Astrocyte of the cerebellum (primary cell): ENCODE measurements at places on chromosomes 13 and 19.

DNA sequence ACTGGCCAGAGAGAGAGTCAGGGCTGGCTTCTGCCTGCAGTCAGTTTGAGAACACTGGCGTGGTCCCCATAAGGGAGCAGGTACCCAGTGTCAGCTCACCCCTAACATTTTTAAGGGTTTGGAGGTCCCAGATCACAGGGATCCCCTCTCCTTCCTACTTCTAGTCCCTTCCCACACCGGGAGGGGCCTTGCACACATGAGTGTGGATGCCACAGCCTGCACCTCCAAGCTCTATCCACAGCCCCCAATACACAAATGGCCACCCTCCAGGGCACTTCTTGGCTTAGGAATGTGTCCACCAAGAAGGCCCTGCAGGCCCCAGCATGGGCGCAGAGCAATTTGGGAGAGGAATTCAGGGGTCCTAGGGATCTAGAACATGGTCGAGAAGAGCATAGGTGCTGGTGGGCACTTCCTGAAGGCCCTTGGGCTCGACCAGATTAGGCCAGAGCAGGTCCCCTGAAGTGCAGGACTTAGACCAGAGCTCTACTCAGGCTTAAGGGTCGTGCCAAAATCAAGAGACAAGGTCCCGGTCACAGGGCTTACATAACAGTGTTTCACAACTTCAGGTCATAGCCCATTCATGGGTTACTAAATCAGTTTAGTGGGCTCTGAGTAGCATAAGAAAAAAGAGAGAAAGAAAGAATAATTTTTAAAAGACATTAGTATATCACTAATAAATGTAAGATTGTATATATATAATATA, 16.0 kb downstream of the FXYD5 start:
- DNase-seq = no peak

DNA sequence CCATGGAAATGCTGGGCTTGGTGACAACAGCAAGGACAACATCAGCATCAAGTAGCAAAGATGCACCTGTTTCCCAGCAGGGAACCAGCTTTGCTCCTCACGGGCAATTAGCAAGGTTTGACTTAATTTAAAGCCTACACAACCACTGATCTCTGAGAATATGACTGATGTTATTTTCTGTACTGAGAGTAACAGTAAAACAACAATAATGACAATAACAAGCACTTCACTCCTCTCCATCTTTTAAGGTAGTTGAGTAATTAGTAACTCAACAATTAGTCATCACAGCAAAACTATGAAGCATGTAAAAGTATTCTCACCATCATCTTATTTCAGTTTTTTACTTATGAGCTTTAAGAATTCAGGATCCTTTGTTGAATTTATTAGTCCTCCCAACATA, 37.3 kb downstream of the ENOX1 start:
- DNase-seq = no peak

GRCh38 chr13:21039097-21039800, 22.1 kb downstream of the LATS2 start:
- no peak for DNase-seq

GRCh38 chr13:24199016-24199415, 38.5 kb downstream of the SPATA13 start:
- no peak for DNase-seq

GRCh38 chr19:48487948-48488347, 18.8 kb downstream of the CYTH2 start:
- DNase-seq = no peak

DNA sequence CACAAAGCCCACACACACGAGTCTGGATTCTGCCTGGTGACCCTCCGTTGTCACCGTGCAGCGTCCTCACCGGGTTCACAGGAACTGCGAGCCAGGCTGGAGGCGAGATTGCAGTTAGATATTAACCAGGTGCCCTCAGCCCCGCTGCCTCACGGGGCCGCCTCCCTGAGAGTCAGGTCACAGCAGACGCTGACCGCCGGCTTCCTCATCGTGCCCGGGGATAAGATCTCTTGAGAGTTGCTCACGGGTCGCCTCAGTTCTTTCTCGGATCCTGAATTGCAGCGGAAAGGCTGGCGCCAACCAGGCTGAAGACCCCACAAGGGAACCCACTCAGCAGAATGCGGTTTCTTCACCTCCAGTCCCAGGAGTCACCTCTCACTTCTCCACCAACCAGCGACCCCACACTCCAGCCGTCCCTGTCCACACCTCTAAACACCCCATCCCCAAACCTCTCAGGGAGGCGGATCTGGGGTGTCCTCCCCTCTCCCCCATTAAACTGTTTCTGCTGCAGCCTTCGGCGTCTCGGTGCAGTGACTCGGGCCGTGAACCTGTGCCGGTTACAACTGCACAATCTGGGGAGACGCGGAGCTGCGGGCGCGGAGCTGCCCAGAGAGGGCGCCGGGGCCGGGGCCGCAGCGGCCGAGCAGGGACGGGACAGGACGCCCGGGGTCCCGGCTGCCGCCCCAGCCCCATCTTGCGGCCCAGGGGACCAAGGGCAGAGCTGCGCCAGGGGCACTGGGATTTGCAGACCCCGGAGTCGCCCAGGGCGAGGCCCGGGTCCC, 591 bp downstream of the ZNF823 start:
- no peak for DNase-seq

- DNase-seq = no peak
These were observed 15.9 kb upstream of the SLC35E1 start for GRCh38 chr19:16587833-16588823.

DNA sequence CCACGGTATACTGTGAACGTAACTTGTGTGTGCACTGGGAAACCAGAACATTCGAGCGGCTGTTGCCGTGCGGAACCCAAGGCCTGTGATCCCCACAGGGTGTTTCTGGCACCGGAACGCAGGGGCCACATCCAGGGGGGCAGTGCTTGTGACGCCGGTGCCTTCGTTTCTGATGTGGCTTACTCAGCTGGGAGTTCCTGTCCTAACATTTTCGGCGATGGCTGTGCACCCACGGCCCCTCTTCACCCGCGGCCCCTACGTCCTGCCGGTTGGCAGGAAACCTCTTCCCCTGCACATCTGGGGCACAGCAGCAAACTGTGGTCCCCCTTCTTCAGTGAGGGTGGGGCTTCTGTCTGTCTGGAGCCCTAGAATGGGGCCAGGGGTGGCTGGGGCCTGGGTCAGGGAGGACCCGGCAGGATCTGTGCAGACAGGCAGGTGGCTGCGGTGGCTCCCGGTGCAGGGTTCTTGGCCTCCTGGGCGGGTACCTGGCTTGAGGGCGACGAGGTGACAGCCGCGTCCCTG, 26.2 kb downstream of the CSNK1G2 start:
- DNase-seq = no peak

DNA sequence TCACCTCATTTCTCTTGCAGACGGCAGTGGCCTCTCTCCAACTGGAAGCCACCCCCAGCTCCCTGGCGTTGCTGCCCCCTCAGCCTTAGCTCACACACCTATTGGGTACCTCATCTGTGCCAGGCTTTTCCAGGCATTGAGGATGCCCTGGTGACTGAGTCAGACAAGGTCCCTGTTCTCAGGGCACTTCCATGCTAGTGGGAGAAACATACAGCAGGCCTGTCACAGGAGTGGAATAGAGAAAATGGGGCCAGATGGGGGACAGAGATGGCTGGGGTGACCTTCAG, 33.9 kb downstream of the CAPN12 start:
- DNase-seq = no peak

DNA sequence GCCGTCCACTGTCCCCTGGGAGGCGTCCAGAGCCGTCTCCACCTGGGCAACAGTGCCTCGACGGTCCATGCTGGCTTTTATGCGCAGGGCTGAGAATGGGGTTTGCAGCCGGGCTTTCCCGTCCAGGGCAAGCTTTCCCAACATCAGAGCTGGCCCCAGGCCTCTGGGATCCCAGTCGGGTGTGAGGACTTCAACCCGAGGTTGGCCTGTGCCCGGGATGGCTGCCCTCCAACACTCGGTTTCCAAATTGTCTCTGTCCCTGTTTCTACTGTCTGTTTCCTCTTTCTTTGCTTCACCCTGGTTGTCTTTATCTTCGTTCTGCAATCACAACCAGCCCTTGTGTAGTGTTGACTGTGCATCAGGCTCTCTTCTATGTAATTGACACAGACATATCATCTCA, at the start of gene IFNL4:
TSS of gene IFNL4 (minus strand) at position 51 of the 400 bp plus-strand sequence.
- DNase-seq = no peak

GRCh38 chr13:95902741-95903140, 150.5 kb downstream of the UGGT2 start:
- DNase-seq = no peak

GRCh38 chr13:94212196-94212595, 267.3 kb downstream of the DCT start:
- no peak for DNase-seq

DNA sequence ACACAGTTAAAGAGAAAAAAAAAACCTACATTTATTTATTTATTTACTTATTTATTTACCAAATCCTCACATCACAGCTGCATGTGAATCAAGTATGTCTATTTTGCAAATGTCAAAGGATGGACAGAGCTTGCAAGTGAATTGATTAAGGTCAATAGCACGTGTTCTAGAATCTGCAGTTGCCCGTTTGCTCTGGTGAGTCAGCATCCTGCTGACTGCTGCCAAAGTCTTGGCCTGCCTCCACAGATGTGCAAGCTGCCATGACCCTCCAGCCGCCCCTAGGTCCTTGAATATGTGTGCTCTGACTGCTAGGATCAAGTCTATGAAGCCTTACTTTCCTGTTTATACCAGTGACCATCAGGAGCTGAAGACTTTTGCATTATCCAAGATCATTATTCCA, 320.6 kb downstream of the GPC5 start:
- DNase-seq = no peak

DNA sequence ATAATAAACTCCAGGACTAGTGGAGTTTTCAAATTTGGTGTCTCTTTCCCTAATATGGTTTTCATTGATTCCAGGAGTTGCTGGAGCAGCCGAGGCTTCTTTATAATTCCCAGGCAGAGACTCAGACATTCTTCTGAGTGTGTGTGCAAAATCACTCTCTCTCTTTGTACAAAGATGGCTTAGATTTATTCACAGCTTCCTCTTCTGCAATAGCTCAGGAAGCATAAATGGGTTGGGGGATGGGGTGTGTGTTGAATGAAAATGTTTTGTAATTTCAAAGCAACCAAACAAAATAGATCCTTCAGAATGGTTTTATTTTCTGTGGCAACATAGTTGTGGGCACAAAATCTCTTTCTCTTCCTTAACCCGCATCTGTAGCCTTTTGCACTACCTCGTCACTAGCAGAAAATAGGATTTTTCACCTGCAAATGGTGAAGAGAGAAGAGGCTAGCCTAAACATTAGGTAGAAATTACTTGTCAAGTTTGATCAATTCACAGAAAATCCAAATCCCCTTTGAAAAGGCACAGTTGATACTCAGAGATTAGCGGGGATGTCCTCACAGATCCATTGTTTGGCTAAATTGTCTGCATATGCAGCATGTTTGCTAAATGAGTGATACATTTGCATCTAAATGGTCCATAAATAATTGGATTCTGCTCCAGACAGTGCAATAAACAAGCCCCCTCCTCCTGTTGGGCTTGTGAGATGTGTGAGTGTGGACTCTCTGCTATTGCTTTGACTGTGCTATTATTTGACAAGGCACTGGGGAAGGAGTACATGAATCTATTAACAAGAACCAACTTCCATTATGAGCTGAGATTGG, 66.7 kb downstream of the CBY2 start:
- no peak for DNase-seq

DNA sequence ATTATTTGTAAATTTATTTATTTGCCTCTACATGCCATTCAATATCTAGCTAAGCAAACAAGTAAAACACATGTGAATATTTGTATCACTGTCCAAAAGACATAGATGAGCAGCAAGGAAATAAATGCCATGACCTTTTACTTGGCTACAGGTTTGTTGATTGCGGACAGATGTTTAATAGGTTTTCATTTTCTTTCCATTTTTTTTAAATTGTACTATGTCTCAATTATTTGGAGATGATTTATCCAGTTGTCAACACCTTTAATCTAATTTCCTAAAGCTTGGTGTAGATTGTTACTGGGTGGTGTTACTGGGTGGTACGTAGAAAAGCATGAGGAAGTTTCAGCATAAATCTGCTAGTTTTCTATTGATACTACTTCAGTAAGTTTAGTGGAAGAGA, 560.6 kb upstream of the SPRY2 start:
- no peak for DNase-seq

DNA sequence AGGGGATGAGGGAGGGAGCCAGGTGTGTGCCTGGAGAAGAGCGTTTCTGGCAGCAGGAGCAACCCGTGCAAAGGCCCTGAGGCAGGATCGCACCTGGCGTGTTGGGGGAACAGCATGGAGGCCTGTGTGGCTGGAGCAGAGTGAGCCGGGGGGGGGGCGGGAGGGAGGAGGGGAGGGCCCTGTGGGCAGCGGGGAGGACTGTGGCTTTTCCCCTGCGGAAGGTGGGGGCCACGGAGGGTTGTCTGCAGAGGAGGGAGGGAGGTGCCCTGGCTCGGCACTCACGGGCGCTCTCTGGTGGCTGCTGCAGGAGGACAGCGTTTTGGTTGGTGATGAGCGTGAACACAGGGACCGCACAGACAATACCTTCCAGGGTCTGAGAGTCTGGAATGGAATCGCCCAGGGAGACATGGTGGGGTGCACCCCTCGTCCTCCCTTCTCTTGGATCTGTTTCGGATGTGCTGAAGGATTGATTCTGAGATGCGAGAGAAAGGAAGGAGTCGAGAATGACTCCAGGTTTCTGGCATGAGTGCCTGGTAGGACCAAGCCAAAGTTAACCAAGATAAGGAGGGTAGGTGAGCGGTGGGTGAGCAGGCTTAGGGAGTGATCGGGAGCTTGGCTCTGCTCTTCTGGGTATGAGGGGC, 6.5 kb downstream of the RAB11B start:
- DNase-seq = no peak
